ENCODE measurements at places on chromosomes 2 and 18.

- DNase-seq = no peak
Observed at GRCh38 chr2:241741016-241741415, 6.6 kb downstream of the D2HGDH start.

DNA sequence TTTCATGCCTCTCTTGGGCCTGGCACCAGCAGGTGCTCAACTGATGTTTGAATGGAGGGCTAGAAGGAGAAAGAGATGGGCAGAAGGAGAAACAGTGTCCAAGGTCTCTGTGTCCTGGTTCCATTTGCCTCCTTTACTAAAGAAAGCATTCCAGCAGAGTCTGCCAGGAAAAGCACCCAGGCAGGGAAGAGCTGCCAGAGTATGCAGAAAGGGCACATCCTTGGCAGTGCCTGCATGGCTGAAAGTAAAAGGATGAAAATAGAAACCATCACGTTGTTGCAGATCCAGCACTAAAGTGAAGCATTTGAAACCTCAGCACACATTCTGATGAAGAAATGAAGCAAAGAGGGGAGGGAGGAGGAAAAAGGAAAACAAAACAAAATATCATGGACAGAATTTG is 142.2 kb downstream of the ESCO1 start:
- no peak for DNase-seq

- DNase-seq = no peak
Observed at GRCh38 chr2:235725841-235726240, 232.0 kb downstream of the AGAP1 start.

DNA sequence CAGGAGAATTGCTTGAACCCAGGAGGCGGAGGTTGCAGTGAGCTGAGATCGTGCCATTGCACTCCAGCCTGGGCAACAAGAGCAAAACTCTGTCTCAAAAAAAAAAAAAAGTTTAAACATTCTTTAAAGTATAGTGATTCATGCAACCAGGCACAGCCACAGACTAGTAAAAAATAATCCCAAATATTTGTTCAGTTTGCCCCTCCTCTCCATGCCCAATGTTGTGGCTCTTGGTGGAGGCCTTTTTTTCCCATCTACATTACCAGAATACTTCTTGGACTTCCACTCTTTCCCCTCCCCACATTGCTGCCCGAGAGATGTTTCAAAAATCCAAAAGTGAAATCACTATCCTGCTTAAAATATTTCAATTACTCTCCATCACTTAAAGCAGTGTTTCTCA is 5.1 kb upstream of the MALT1 start:
- DNase-seq = no peak

- no peak for DNase-seq
Observed at GRCh38 chr2:55088400-55088799, 38.1 kb upstream of the RTN4 start.

GRCh38 chr2:110748489-110748867 is 16.1 kb downstream of the ACOXL start:
- no peak for DNase-seq

GRCh38 chr18:36578871-36579710 is 249.7 kb downstream of the TPGS2 start:
- no peak for DNase-seq

- no peak for DNase-seq
Observed at GRCh38 chr18:41842886-41843285, 112.1 kb upstream of the PIK3C3 start.

- peak; percentile 90 for DNase-seq
Observed at GRCh38 chr2:234257859-234258561, 207.5 kb downstream of the SPP2 start.

DNA sequence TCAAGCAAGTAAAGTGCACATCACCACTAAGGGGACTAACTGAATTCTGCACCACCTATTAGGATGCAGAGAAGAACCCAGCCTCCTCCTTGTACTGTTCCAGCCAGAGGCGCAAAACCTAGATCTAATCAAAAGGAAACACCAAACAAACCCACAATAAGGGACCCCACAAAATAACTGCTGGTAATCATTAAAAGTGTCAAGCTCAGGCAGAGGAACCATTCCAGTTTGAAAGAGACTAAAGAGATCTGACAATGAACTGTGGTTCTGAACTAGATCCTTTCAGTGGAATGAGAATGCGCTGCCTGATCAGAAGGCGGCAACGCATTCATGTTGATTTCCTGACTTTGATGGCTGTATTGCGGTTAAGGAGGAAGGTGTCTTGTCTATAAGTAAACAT is 16.8 kb downstream of the HDLBP start:
- no peak for DNase-seq

DNA sequence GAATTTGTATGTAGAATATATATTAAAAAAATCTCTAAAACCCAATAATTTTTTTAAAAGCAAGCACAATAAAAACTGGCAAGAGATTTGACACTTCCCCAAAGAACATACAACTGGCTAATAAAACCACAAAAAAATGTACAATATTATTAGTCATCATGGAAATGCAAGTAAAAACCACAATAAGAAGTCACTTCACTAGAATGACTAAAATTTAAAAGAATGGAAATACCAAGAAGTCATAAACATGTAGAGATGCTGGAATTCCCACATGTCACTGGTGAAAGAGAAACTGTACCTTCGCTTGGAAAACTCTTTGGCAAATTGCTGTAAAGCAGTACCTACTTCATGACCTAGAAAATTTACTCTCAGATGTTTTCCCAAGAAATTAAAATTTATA is 43.4 kb upstream of the KYNU start:
- no peak for DNase-seq

GRCh38 chr2:68757081-68757480 is 22.5 kb downstream of the ARHGAP25 start:
- no peak for DNase-seq

DNA sequence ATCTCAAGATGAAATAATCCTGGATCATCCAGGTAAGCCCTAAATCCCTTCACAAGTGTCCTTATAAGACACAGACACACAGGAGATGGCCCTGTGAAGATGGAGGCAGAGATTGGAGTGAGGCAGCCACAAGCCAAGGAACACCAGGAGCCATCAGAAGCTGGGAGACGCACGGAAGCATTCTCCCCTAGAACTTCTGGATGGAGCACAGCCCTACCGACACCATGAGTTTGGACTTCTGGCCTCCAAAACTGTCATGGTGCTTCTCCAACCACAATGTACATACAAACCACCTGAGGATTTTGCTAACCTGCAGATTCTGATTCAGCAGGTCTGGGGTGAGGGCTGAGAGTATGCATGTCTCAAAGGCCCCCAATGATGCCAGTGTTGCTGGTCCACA is 42.5 kb downstream of the ADD2 start:
- no peak for DNase-seq

DNA sequence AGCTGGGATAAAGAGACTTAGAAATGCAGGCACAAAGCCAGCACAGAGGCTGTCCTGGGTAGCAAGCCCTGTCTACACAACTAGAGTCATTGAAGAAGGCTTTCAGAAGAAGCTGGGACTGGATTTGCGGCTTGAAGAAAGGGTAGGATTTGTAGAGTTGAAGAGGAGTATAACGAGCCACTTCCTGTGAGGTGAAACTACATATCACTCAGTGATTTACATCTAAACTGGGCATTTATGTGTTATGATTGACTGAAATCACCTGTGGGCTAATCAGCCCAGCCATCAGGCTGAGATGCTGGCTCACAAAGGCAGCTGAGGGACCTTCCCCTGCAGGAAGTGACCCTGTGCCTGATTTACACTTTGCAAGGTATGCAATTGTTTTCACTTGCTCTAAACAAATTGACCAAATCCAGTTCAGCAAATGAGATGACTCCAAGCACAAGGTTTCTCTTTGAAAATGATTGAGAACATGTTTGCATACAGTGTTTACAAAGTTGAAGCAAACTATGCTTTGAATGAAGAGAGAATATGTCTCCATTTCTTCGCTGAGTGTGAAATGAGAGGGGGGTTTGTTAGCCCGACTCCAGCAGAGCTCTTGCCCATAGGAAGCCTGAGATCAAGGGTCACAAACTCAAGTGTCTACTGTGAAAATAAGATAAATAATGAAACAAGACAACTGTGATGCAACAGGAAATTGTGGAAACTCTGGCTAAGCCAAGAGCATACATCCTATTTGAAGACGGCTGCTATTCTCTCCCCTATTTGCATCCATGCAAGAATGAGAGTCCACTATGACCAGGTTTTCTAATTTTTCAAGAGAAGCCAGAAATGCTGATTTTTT is 69.3 kb upstream of the HK2 start:
- DNase-seq = no peak

DNA sequence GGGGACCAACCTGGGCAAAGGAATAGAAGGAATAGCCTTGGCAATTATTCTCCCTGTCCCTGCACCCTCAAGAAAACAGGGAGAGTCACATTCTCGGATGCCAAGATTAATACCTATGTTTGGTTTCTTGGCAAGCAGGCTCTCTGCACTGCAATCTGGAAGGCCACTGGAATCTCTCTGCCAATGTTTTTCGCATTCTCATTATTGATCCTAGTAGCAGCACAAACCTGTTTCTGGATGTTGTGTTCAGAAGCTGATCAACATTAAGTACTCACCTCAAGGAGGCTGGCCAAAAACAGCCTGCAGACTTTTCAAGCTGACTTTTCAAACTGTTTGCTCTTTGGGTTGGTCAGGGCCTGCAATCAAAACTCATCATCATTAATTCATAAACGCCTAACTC is 62.2 kb downstream of the CLHC1 start:
- DNase-seq = no peak

GRCh38 chr2:161771148-161771547 is 146.9 kb downstream of the SLC4A10 start:
- no peak for DNase-seq

- no peak for DNase-seq
Observed at GRCh38 chr2:218323526-218324472, 31.5 kb upstream of the TMBIM1 start.

DNA sequence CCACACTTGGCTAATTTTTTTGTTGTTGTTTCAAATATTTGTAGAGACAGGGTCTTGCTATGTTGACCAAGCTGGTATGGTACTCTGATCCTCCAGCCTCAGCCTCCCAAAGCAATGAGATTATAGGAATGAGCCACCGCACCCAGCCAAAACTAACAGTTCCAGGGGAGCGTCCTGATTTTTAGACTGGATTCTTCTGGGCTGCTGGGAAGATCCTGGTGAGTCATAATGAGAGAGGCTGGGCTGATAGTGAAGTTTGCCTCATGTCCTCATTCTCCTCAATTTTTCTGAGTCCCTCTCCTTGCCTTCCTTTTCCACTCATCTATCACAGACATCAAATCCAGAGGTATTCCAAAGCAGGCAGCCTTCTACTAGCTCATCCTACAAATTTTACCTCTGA is 81.3 kb downstream of the VSNL1 start:
- no peak for DNase-seq

- DNase-seq = no peak
Observed at GRCh38 chr2:128322715-128323554, 4.3 kb upstream of the HS6ST1 start.

- no peak for DNase-seq
Observed at GRCh38 chr2:42254186-42254895, 85.2 kb downstream of the EML4 start.

DNA sequence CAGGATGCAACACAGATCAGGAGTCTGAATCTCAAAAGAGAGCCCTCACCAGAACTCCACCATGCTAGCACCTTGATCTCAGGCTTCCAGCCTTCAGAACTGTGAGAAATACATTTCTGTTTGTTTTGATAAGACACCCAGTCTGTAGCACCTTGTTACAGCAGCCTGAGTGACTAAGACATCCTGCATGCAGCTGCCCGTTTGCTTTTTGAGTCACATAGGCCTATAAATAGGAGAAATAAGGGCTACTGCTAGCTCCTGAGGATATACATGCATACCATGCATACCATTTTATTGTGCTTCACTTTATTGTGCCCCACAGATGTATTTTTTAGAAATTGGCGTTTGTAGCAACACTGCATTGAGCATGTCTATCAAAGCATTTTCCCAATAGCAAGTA is 337.8 kb downstream of the CDH2 start:
- DNase-seq = no peak

DNA sequence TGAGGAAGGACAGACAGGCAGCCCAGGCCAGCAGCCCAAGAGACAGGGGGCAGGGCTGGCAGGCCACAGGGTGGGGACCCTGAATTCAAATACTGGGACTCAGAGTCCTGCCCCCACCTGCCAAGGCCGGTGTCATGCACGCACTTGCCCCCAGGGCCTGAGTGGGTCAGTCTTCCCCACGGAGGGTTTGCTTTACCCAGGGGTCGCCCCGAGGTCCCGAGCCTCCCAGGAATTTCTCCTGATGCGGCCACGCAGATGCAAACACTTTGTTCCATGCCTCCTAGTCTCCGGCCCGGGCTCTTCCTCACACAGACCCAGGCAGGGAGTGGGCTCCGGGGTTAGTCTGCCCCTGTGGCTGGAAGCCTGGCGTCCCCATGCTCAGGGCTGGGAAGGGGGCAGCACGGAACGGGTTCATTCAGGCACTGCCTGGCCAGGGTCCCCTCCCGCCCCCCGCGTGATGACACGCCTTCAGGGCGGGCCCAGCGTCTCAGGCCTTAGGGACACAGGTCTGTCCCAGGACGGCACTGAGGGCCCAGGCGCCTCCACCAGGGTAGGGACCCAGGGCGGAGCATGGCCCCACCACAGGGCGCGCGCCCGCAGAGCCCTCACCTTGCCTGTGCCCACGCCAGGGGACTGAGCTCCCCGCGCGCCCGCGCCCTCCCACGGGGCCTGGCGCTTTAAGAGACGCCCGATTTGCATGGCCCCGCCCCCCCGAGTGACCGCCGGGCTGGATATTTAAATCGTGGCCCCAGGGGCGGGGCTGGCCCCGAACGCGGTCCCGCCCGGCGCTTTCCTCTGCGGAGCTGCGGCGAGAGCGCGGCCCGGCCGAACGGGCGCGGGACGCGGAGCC is at the start of gene SNED1:
Gene SNED1, plus strand, starts transcription at position 763 of the 850 bp plus-strand sequence. CDS start 220 bp downstream, outside the sequence.
- peak; percentile 71 for DNase-seq

GRCh38 chr2:217953011-217953481 is 49.7 kb downstream of the TNS1 start:
- DNase-seq = no peak

- no peak for DNase-seq
Observed at GRCh38 chr18:55541571-55541970, 46.4 kb downstream of the TCF4 start.

Data from smooth muscle cell of the brain vasculature (primary cell).